ENCODE measurements at places on chromosomes 5 and 9.

GRCh38 chr5:54259090-54259489 is 51.3 kb downstream of the ARL15 start:
- DNase-seq, result no peak

- DNase-seq, result no peak
These were observed 7.7 kb downstream of the LHFPL2 start for GRCh38 chr5:78640662-78641474.

DNA sequence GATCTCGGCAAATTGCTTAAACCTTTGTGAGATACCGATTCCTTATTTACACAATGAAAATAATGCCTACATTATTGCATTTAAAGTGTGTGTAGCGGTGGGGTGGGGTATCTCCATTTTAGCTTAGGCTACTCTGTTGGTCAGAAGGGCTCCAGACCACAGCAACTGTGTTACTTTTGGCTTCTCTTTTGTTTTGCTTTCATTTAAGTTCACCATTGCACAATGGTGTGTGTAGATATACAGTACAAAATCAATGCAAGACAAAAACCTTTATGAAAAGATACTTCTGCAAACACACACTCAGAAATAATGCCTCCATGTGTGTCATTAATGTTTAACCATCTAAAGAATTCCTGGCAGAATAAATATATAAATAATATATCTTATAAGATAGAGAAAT is 279.4 kb downstream of the FBXL17 start:
- DNase-seq, result peak; percentile 6

DNA sequence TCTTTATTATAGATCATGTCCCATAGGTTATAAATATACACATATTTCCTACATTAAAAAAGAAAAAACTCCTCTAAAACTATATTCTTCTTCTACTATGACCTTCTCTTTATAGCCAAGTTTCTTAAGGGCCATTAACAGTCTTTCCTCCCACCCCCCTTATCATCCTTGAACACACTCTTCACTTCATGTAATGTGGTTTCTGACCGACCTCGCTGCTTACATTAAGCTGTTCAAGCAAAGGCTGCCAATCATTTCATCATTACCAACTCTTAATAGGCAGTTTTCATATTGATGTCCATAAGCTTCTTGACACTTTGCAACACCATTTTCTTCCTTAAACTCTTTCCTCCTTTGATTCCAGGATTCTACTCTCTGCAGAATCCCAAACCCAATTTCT is 283.0 kb upstream of the PCSK5 start:
- DNase-seq, result no peak

DNA sequence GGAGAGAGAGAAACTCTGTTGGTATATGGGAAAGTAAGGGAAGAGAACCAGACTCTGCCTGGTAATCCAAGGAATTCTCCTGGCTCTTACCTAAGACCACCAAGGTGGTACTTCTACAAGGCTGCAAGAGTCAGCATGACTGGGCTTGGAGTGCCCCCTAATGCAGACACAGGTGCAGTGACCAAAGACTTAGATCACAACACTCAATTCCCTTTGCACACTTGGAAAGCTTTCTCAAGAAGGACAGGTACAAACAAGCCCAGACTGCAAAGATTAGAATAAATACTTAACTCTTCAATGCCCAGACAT is 25.2 kb downstream of the UGT3A2 start:
- peak; percentile 7 for DNase-seq

- DNase-seq, result no peak
These were observed 348.2 kb upstream of the CCNG1 start for GRCh38 chr5:163089230-163089629.

Measured in Calu3 (cell line).